Spinal cord (tissue), 10 donors: ENCODE measurements at places on chromosomes 1 and 21. TPM values are rescaled to one million over a fixed set of nuclear protein-coding genes. Genes with fewer than 3 reads are reported as not detected.

DNA sequence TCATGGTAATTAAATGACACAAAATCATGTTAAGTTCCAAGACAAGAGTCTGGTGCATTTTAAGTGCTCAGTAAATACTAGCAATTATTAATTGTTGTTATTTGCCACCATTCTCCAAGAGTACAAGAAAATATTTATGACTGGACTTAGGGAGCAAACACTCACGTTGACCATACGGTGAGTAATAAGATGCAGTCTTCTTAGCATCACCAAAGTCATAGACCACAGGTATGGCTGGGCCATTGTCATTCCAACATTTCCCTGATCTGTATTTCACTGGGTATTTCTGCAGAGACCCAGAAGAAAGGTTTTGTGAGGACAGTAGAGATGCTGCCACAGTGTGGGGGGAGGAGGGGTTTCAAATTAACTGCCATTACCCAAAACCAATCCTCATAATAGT lies 4.7 kb downstream of the ITLN2 start:
- no peak for DNase-seq

The TIE1 gene
- polyA plus RNA-seq, result 24.5 TPM

DNA sequence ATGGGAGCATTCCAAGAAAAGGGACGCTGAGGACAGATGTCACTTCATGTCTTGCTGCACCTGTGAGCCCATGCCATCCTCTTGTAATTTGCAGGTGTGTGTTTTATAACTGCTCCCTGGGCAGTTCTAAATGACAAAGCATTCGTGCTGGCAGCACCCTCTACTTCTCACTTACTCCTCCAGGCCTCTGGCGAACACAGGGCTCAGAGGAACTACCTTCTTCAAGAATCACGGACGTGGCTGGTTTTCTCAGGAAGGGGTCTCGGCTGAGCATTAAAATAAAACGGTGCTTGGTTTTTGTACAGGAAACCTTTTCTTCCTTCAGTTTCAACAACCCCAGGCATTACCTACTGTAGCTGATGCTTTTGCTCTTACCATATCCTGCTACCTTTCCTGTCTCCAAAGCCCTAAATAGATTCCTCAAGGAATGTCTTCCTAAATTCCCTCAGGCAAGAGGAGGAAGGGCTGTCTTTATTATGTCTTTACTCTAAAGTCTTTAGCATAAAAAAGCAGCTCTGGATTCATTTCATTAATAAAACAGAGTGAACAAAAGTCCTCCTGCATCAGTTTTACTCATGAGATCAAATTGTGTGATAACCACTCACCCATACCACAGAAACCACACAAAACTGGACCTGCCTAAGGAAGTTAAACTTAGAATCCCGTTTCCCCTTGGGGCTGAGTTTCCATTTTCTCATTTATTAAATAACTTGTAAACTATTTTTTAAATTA lies 79.0 kb upstream of the MAP10 start:
- no peak for DNase-seq

The MANEAL gene
- 53.7 TPM for polyA plus RNA-seq

The KRTAP21-2 gene
- not detected for polyA plus RNA-seq

The PLPPR4 gene
- polyA plus RNA-seq, result 36.3 TPM

The SLAMF9 gene
- polyA plus RNA-seq, result not detected

GRCh38 chr1:17777330-17777729 lies 22.2 kb downstream of the ACTL8 start:
- DNase-seq, result no peak

DNA sequence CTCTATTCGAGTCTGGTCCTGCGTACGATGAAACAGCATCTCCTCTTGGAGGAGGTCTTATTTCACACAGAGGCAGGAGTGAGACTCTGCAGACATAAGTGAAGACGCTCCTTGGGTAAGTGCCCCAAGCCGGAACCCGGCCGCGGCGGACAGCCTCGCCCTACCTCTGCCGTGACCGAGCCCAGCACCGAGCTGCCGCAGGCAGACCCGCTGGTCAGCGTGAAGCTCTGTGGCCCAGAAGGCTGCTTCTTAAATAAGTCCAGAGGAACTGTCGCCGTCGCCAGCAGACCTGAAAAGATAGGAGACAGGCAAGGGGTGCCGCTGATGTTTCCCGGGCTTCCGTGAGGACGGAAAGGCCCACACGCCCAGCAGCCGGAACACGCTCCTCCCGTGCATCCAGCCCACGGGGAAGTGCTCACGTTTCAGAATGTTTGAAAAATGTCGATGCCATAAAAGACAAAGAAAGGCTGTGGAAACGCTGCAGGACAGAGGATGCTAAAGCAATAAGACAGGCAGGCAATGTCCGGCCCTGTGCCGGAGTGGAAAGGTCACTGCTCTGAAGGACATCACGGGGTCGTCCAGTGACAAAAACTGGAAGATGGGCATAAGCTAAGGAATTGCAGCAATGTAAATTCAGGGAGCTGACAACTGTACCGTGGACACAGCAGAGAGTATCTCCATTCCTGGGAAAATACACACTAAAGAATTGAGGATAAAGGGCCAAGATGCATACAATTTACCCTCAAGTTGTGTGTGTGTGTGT lies 28.5 kb upstream of the PRDM15 start:
- DNase-seq, result no peak

DNA sequence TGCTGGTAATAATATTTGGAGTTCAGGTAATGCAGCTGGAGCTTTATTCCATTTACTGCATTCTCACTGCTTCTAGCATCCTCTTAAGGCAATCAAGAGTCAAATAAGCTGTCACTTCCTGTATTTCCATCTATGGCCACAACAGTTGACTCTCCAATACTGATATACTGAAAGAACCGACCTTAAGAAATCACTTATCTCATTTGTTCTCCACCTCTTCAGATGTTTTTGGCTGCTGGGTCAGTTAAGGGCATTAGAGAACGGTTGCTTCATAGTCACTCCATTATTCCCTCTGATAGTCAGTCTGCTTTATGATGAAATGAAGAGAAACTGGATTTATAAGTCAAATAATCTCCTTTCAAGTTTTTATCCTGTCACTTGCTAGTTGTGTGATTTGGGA lies 14.2 kb upstream of the RGS4 start:
- no peak for DNase-seq

The CALML6 gene
- 0.95 TPM for polyA plus RNA-seq

The DNAI4 gene
- 10.3 TPM for polyA plus RNA-seq

GRCh38 chr1:156104861-156105832 lies 9.4 kb upstream of the LMNA start:
- no peak for DNase-seq

DNA sequence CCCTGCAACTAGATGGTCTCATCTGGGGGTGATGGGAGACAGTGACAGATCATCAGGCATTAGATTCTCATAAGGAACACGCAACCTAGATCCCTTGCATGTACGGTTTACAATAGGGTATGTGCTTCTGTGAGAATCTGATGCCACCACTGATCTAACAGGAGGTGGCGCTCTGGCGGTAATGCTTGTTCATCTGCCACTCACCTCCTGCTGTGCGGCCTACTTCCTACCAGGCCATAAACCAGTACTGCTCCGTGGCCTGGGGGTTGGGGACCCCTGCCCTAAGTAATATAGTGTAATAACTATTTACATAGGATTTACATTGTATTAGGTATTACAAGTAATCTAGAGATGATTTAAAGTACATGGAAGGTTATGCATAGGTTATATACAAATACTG lies 134.9 kb downstream of the CLEC20A start:
- no peak for DNase-seq

DNA sequence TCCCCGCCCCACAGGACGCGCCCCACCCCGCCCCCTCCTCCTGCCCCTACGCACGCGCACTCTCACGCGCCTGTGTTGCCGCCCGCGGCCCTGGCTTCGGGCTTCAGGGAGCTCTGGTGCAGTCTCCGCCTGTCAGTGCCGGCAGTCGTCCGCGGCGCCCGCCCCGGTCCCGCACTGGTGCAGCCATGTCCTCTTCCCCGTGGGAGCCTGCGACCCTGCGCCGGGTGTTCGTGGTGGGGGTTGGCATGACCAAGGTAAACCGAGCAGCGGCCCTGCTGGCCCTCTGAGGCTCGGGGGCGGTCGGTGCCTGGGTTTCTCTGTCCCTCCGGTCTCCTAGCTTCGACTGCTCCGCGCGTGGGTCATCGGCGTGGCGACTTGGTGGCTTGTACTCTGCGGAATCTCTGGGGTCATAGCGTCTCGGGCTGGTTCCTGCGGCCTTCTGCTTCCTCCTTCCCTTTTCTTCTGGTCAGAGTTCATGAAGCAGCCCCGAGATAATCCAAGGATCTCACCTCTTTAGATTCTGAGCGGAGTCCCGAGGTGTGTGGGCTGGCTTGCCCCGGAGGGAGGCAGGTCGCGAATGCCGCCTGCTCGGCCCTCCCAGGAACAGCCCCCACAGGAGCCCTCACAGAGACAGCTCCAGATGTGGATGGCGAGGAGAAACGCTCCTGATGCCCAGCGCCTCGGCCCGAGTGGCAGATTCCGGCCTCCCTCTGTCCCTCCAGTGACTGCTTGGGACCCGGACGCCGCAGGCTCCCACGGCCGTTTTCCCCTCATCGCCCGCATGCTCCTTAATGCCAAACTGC lies at the start of gene SCP2:
TSS of gene SCP2 (plus strand) at position 65 of the 803 bp plus-strand sequence. CDS start at position 186, 121 bp downstream.
- DNase-seq, result peak; percentile 91

GRCh38 chr1:88744142-88744541 lies 60.1 kb downstream of the PKN2 start:
- DNase-seq, result no peak

The RXRG gene
- 19.7 TPM for polyA plus RNA-seq

The ROR1 gene
- 4.0 TPM for polyA plus RNA-seq

- no peak for DNase-seq
These were observed 72.7 kb upstream of the AK4 start for GRCh38 chr1:65075123-65075976.

DNA sequence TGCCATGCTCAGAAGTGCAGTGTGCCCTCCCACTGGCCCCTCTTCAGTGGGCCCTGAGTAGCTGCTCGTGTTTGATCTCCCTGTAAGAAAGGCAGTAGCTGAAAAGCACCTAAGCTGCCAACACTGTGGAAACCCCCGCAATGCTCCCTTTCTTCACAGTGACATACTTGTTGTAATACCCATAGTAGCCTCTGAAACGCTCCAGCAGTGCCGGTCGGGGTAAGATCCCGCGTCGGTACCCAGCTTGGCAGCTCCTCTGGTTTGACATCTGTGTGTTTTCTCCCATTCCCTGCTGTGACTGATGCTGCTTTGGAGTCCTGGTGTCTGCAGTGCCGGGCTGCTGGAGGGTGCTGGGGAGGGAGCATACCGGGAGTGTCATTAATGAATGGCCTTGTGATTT lies 3.6 kb downstream of the CHAF1B start:
- DNase-seq, result peak; percentile 35

The KIFAP3 gene
- polyA plus RNA-seq, result 136 TPM

The TCHH gene
- 0.48 TPM for polyA plus RNA-seq

DNA sequence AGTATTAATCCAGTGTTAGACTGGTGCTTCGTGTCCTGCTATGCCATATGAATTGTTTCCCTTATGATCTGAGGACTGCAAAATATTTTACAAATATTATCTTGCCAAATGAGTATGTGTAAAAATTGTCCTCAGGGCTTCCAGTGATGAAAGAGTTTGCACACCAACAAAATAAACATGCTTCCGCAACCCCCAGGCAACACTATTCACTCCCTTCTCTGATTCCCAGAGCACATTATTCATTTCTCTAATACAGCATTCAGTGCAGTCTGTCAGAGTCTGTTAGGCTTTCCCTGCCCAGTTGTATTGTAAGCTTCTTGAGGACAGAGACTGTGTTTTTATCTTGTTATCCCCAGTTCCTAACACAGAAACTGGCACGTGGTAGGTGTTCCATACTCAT lies 409.9 kb upstream of the C1orf87 start:
- DNase-seq, result peak; percentile 21

DNA sequence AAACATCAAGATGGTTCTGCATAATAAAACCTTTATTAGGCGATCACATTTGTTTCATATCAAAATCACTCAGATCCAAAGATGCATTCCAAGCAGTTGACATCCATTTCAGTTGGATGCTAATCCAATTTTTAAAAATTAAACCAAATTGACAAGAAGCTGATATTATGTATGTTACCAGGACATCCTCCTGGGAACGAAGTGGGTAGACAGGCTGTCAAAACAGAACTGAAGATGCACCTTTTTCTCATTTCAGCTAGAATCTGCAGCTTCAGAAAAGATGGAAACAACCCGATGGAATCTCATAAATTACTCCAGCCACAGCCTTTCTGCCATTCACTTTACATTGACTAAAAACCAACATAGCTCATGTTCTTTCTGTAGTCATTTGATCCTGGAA lies 268.4 kb downstream of the PLPP3 start:
- DNase-seq, result no peak

The UBR4 gene
- polyA plus RNA-seq, result 138 TPM

DNA sequence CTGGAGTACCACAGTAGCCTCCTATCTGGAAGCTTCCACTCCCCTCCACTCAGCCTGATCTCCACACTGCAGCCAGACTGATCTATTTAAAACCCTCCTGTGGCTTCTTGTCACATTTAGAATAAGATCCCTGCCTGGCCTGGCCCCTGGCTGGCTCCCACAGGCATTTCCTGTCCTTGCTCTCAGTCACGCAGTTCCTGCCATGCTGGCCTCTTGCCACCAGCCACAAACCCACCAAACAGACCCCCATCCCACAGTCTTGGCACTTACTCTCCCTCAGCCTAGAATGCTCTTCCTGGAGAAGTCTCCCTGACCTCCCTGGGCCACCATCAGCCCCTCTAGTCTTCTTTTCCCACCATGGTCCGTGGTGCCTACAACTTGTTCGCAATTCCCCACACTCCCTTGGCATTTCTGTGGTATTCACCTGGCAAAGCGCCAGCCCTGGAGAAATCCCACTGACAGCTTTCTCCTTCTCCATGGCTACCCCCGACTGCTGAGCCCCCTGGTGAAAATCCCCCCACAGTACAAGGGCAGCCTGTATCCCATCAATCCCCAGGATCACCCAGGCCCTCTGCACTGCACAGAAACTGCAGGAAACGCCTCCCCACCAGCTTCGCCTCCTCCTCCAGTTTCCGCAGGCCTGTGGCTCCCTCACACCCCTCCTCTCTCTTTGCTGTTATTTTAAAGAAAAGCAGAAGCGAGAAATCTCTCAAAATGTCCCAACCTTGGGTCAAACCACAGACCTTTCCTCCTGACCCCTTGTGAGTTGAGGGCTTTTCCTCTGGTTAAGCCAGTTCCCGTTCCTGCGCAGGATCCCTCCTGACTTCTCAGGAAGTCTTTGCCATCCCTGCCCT lies 94.5 kb downstream of the SYT2 start:
- peak; percentile 73 for DNase-seq

GRCh38 chr1:25616987-25617624 lies 515 bp downstream of the MAN1C1 start:
- DNase-seq, result no peak

- DNase-seq, result no peak
These were observed 4.8 kb downstream of the CDCA8 start for GRCh38 chr1:37697090-37697489.

GRCh38 chr1:164588516-164589341 lies 29.7 kb downstream of the PBX1 start:
- peak; percentile 96 for DNase-seq

The PODN gene
- 8.9 TPM for polyA plus RNA-seq
